ENCODE measurements at places on chromosomes 6 and 20.
A peak's percentile ranks its signal among the peaks of the same experiment; 100 is the strongest.

DNA sequence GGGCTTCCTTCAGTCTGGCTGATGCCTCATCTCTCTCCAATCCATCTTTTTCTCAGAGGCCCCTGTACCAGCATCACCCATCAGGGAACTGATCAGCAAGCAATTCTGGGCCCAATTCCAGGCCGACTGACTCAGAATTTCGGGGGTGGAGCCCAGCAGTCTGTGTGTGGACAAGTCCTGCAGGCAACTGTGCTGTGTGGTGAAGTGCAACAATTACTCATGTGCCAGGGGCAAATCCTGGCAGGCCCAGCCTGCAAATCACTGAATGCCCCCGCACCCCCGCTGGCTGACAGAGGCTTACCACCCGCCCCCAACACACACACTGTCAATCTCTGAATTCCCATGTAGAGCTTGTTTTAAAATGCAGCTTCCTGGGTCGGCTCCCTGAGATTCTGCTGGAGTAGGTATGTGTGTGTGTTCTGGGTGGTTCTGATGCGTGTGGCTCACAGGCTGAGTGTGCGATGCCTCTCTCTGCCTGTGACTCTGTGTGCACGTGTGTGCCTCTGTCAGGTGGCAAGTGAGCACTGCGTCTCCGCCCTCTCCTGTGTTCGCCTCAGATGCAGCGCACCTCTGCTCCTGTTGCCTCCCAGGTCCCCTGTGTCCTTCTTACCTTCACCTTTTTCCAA, 45.4 kb downstream of the SSR1 start:
- peak; percentile 34 for DNase-seq

- DNase-seq, result no peak
Observed at GRCh38 chr20:37702403-37703034, 8.7 kb downstream of the CTNNBL1 start.

GRCh38 chr6:118892355-118892991, 1.5 kb upstream of the ASF1A start:
- peak; percentile 32 for DNase-seq

- no peak for DNase-seq
Observed at GRCh38 chr6:96153775-96154174, 138.0 kb downstream of the FUT9 start.

DNA sequence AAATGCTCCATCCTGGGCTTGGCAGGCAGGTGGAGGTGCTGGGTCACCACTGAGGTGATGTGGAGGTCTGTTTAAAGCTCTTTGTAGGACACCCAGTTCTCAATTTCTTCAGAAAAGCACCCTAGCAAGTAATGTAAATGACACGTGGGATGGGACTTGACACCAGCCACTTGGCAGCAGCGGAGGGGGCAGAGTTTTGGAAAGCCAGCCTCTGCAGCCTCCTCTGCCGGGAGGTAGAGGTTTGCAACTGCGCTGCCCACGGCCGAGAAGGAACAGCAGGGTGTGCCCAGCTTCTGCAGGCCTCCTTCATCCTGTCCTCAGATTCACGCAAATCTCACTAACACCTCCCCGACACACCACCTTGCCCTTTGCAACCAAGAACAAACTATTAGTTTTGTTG, 77.3 kb downstream of the RAMACL start:
- DNase-seq, result no peak

DNA sequence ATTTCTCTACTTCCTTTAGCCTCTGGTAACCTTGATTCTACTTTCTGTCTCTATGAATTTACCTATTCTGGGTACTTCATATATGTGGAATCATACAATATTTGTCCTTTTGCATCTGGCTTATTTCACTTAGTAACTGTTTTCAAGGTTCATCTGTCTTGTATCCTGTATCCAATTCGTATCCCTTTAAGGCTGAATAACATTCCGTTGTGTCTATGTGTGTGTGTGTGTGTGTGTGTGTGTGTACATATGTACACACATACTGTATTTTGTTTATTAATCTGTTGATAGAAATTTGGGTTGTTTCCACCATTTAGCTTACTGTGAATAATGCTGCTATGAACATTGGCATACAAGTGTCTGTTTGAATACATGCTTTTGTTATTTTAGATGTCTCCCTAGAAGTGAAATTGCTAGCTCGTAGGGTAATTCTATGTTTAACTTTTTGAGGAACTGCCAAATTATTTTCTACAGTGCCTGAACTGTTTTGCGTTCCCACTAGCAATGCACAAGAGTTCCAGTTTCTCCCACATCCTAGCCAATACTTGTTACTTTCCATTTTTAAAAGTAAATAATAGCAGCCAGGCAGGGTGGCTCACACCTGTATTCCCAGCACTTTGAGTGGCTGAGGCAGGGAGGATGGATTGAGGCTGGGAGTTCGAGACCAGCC, 17.7 kb downstream of the SENP6 start:
- DNase-seq, result no peak

GRCh38 chr6:19181211-19181610, 656.0 kb upstream of the ID4 start:
- no peak for DNase-seq

GRCh38 chr6:156794546-156795354, 17.6 kb downstream of the ARID1B start:
- no peak for DNase-seq

DNA sequence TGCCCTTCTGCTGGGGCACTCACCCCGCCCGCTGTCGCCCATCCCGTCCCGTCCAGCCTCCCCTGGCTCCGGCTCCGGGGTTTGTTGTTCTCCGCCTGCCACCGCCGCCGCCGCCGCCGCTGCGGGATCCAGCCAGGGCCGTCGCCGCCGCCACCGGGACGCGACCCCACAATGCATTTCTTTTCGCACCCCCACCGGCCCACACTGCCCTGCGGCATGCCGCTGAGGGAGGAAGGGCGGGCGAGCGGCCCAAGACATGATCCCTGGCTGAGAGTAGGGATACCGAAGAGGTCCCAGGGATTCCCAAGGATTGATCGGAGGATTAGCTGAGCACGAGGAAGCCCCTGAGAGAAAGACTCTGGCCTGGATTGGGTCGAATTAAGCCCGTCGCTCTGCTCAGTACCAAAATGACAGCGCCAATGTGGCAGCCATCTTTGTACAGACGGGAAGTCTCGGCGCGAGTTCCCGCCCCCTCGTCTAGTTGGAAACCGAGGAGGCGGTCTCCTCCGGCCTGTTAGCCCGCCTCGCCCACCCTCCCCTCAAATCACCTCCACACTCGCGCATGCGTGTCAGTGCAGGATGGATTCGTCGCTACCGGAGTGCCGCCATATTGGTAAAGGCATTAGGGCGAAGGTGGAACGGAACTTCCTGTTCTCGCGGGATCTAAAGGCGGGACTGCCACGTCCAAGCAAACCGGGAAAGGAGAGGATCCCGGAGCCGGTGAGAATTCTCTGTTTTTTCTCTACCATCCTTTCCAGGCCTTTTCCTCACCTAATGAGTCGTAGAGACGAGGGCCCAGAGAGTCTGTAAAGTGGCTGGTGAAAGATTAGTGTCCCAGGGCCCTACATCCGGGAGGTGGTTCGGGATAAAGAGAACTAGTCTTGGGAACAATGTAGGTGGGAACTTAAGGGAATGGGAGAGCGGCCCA, at the start of the genes RXRB and SLC39A7:
RXRB (minus strand) TSS at position 447 of the 928 bp plus-strand sequence; CDS start at position 258, 189 bp downstream.
SLC39A7 (plus strand) TSS at position 649 of the 928 bp plus-strand sequence. CDS start 379 bp downstream, outside the sequence.
- peak; percentile 99 for DNase-seq

DNA sequence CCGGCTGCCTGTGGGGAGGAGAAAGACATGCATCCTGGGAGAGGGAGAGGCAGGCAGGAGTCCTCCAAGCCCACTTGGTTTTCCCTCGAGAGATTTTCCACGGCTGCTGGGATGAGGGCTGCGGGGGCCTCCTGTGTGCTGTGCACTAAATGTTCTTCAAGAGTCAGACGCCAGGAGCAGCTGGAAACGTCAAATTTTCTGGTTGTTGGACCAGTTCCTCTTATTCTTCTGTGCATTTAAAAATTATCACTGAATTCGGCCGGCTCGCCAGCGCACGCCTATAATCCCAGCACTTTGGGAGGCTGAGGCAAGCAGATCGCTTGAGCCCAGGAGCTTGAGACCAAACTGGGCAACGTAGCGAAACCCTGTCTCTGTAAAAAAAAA, 32.8 kb upstream of the NTSR1 start:
- DNase-seq, result no peak

GRCh38 chr6:117506907-117507306, 24.4 kb downstream of the DCBLD1 start:
- no peak for DNase-seq
